MCF 10A (cell line): ENCODE measurements at places on chromosomes 7 and 10. TPM values are rescaled to one million over a fixed set of nuclear protein-coding genes. Genes with fewer than 3 reads are reported as not detected.
A peak's percentile ranks its signal among the peaks of the same experiment; 100 is the strongest.

The SCART1 gene
- 0.93 and 1.3 TPM in 2 replicates for total RNA-seq

The CPVL gene
- 29.2 and 49.0 TPM in 2 replicates for total RNA-seq

The MACC1 gene
- total RNA-seq = 0.02 and 0.14 TPM in 2 replicates

DNA sequence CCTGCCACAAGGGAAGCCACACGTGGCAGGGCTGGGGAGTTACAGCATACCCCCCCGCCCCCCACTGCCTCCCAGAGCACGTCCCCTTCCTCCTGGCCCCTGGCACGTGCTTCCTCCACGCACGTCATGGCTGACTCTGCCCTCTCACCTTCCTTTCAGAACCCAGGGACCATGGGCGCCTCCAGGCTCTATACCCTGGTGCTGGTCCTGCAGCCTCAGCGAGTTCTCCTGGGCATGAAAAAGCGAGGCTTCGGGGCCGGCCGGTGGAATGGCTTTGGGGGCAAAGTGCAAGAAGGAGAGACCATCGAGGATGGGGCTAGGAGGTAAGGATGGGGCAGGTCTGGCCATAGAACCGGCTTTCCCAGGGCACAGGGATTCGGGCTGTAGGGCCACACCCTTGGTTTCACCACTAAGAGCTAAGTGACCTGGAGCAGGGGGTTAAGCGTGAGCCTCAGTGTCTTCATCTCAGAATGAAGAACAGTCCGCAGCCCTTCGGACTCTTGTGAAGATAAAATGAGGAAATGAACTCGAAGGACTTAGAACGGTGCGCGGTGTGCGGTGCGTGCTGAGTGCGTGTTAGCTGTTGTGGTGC, 2.5 kb downstream of the NUDT1 start:
- H3K36me3 ChIP-seq = peaks cover 12% of the 10 kb centered on the region
- no peaks in the 10 kb centered on the region for H3K27me3 ChIP-seq
- DNase-seq = no peak
- peaks cover 7% of the 10 kb centered on the region for H3K4me1 ChIP-seq
- H3K27ac ChIP-seq = no peak overlapping the region
- no peak overlapping the region for H3K4me3 ChIP-seq

DNA sequence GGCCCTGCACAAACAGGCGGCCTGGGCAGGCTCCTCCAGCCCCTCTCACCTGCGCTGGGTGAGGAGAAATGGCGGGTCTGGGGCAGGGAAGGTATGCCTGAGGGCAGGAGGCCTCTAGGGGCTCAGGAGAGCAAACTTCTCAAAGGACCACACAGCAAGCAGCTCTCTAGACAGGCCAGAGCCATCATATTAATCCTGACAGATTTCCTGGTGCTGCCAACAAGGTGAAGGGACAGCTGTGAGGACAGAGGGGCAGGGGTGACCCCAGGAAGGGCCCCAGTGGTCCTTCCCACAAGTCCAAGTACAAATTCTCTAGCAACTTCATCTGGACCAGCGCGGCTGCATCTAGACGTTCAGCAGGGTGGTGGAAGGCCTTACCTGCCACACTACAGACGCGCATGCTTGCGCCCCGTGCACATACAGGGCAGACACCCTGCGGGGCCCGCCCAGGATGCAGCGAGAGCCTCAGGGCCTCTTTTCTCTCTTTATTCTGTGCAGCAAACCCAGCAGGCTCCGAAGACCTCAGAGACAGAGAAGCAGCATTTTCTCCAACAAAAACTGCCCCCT, 62.1 kb downstream of the ZRANB1 start:
- H3K4me1 ChIP-seq = no peaks in the 10 kb centered on the region
- H3K27ac ChIP-seq = no peak overlapping the region
- H3K36me3 ChIP-seq = peaks cover 64% of the 10 kb centered on the region

DNA sequence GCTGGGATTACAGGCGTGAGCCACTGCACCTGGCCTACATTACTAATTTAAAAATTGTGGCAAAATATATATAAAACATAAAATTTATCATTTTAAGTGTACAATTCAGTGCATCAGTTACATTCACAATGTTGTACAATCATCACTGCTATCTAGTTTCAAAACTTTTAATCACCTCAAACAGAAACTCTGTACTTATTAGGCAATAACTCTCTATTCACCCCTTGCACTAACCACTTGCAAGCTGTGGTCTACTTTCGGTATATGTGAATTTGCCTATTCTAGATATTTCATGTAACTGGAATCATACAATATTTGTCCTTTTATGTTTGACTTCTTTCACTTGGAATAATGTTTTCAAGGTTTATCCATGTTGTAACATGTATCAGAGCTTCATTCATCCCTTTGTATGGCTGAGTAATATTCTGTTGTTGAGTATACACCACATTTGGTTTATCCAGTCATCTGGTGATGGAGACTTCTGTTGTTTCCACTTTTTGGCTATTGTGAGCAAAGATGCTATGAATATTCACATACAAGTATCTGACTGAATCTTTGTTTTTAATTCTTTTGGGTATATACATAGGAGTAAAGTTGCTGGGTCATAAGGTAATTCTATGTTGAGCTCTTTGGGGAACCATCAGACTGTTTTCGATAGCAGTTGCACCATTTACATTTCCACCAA, 14.3 kb upstream of the ELOVL3 start:
- no peaks in the 10 kb centered on the region for H3K36me3 ChIP-seq
- no peak overlapping the region for H3K4me3 ChIP-seq
- no peak for DNase-seq
- no peaks in the 10 kb centered on the region for H3K4me1 ChIP-seq
- no peak overlapping the region for H3K27ac ChIP-seq
- H3K27me3 ChIP-seq = no peaks in the 10 kb centered on the region

DNA sequence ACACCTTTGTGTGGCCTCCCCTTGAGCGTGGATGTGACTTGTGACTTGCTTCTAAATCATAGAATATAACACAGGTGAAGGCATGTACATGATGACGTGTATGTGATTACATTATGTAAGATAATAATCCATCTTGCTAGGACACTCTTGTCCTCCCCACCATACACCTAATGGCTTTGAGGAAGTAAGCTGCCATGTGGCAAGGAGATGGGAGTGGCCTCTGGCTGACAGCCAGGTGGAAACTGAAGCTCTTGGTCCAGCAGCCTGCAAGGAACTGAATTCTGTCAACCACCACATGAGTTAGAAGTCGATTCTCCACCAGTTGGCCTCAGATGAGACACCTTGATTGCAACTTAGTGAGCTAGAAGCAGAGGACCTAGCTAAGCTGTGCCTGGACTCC, 67.4 kb upstream of the ELN start:
- H3K4me3 ChIP-seq = no peak overlapping the region
- H3K36me3 ChIP-seq = no peaks in the 10 kb centered on the region
- DNase-seq = peak; percentile 36

GRCh38 chr7:123271856-123272255, 72.1 kb upstream of the SLC13A1 start:
- H3K27me3 ChIP-seq = no peaks in the 10 kb centered on the region
- no peak overlapping the region for H3K27ac ChIP-seq
- H3K4me3 ChIP-seq = no peak overlapping the region

- H3K27ac ChIP-seq = no peak overlapping the region
- no peaks in the 10 kb centered on the region for H3K36me3 ChIP-seq
- no peaks in the 10 kb centered on the region for H3K27me3 ChIP-seq
- H3K4me1 ChIP-seq = no peaks in the 10 kb centered on the region
- DNase-seq = no peak
- no peak overlapping the region for H3K4me3 ChIP-seq
Observed at GRCh38 chr7:27690649-27691048, 28.0 kb upstream of the HIBADH start.

DNA sequence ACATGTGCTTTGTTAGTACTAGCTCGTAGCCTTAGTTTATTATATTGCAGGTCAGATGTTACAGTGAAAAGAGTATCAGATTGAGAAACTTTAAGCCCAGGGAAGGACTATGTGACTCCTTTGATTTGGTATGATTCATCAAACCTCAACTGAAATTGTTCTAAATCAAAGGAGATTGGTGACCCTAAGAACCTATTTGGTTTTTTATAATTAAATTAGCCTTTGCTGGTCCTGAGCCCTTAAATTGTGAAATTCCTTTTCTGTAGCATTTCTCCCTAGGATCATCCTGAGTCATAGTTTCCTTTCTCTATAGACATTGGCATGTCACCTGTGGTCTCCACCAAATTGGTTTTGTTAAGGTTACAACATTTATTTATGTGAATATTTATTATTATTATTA, 89.7 kb downstream of the POLR1F start:
- no peaks in the 10 kb centered on the region for H3K36me3 ChIP-seq
- H3K4me3 ChIP-seq = no peak overlapping the region
- H3K27me3 ChIP-seq = no peaks in the 10 kb centered on the region
- peaks cover 33% of the 10 kb centered on the region for H3K4me1 ChIP-seq
